NCI-H446 (cell line): ENCODE measurements at places on chromosomes 1 and 21.

- no peak for DNase-seq
Observed at GRCh38 chr1:118989006-118989815, 1.1 kb upstream of the TBX15 start.

DNA sequence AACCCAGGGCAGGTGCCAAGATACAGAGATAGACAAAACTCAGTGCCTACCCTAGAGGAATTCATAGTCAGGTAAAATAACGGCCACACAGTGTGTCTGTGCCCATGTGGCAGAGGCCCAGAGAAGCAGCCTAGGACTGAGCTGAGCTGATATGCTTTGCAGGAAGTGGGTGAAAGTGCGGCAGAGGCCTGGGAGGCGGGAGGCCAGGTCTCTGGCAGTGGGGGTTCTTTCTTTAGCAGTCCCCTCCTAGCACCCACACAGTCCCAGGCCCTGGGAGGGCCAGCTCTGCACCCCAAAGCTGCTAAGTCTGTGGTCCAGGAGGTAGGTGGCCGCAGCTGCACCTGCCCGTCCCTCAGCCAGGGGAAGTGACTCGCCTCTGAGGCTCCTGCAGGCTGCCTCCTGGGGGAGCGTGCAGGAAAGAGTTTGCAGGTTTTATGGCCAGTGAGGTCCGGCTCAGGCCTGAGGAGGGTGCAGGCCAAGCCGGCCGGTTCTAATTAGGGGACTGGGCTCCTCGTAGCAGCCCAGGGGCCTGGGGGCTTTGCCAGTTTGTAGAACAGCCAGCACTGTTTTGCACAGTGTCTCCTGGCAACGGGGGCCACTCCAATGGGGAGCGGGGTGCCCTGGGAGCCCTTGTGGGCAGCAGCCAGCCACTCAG is 107.9 kb downstream of the SPSB1 start:
- no peak for DNase-seq

GRCh38 chr1:30125021-30125820 is 598.2 kb downstream of the MATN1 start:
- no peak for DNase-seq

DNA sequence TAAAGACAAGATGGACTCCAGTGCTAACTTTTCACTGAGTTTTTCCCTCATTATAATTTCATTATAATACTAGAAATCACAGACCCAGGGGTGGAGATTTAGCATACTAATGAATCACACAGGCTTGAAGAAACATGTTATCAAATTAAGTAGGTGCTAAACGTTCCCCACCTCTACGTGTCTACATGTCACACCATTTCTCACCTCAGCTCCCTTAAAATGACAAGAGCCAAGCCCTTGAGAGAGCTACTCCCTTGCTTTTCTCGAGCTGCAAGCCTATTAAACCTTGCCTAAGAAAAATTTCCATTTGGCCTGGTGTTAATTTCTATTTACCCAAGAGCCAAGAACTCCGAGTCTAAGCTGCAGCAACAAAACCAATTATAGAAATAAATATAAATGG is 396.3 kb upstream of the NEGR1 start:
- DNase-seq = no peak

DNA sequence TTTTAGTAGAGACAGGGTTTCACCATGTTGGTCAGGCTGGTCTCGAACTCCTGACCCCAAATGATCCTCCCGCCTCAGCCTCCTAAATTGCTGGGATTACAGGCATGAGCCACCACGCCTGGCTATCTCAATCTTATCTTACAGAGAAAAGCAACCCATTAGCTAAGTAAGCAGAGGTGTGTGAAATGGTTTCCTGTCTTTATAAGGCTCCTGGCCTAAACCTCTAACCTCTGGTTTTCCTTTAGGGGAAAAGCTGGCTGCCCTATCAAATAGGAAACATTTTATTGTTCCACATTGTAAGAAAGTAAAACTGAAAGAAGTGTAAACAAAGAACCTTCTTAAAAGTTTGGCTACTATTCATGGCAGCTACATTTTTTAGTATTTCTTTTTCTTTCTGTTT is 78.3 kb upstream of the MORC3 start:
- no peak for DNase-seq
